ENCODE measurements at places on chromosomes 3 and 15.

DNA sequence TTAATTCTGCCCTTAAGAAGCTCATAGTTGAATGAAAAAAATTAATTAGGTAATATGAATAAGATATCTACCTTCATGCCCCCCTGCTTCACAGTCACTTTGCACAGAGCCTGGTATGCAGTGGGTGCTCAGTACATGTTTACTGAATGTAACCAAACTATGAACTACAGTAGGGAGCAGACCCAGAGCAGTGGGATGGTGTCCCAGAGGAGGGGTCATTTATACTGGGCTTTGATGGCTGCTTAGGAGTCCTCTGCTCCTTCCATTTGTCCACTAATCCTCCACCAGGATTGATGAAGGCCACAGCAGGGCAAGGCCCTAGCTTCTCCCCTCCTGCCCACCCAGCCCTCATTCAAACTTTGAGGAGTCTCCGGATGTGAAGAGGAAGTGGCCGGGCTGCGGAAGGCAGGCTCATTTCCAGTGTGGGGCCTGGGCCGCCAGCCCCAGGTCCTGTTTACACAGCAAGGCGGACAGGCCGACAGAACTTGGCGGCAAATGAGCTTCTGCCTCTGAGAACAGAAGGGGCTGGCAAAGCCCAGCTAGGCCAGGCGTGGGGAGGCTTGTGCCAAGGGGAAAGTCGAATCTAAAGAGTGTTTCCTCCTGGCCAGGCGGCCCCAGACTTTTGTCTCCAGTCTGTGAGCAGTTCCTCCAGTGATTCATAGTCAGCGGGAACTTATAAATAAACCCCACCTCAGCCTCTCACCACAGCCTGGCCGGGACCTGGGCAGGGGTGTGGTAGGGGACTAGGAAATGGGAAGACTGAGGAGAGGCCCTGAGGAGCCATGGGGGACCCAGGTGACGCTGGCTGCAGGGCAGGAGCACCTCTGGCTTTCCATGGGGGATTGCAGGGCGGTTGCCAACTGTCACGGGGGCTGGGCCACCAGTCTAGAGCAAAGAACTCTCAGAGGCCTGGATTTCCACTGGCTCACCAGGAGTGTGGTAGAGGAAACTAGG lies 51.6 kb upstream of the LCTL start:
- peak; percentile 56 for DNase-seq

DNA sequence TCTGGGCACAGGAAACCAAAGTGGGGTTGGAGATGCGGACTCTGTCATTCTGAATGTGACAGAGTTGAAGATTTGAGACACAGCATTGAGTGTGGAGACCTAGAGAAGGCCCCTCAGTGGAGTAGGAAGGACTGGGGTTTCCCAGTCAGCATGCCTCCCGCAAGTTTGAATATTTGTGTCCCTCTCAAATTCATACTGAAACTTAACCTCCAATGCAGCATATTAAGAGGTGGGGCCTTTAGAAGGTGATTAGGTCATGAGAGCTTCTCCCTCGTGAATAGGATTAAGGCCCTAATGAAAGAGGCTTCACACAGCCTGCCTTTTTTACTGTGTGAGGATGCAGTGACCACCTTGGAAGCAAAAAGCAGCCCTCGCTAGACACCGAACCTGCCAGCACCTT lies 8.0 kb downstream of the HDDC3 start:
- no peak for DNase-seq

DNA sequence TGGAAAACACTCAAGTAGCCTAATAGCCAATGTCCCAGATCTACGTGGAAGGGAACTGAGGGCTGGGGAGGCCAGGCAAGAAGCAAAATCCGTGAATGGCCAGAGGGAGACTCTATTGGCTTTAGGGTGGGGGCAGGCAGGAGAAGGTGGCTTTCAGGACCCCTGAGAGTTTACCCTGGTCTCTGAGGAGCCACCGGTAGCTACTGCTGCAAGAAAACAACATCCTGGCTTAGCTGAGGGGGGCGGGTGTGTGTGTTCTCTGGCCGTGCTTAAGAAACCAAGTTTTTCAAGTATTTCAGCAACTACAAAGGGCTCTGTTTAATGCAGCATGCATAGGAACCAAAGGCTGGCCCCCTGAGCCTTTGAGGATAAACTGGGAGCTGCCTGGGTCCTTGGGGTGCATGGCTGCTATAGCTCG lies 47.6 kb upstream of the TRPM1 start:
- no peak for DNase-seq

- no peak for DNase-seq
Measured at GRCh38 chr3:115930922-115931321, 307.6 kb downstream of the GAP43 start.

- DNase-seq: no peak
Measured at GRCh38 chr3:26967501-26967900, 344.9 kb downstream of the LRRC3B start.

- DNase-seq: no peak
Measured at GRCh38 chr15:88073391-88073691, 183.2 kb downstream of the NTRK3 start.

DNA sequence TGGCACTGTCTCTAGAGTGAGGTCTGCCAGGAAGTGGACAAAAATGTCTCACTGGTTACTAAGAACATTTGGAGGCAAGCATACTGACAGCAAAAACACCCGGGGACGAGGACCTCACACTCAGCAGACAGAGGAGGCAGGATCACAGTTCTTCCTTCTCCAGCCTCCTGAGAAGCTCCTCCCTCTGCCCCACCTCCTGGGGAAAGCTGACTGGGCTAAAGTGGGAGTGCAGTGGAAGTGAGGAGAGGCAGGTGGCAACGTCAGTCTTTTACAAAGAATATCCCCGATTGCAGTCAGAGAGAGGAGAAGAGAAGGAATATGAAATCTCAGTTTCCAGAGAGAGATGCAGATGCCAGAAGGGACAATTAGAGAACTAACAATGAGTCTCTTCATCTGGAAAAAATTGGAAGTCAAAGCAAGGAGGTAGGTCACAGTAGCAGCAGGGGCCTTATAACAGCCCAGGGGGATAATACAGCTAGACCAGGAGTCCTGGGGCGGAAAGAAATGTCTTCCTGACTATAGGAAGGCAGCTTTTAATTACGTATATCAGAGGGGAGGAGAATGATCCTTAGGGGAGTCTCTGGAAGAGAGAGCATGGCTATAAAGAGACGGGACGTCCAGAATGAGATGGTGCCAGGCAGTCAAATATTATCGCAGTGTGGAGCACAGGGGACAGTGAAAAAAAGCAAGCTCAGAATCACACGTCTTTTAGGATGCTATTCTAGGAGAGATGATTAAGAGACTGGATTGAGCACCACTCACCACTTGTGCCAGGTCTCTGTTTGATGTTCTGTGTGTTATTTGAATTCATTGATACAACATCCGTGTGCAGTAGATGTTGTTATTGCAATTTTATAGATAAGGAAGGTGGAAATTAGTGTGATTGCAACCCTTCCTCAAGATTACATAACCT lies 47.2 kb downstream of the LEO1 start:
- DNase-seq: no peak

DNA sequence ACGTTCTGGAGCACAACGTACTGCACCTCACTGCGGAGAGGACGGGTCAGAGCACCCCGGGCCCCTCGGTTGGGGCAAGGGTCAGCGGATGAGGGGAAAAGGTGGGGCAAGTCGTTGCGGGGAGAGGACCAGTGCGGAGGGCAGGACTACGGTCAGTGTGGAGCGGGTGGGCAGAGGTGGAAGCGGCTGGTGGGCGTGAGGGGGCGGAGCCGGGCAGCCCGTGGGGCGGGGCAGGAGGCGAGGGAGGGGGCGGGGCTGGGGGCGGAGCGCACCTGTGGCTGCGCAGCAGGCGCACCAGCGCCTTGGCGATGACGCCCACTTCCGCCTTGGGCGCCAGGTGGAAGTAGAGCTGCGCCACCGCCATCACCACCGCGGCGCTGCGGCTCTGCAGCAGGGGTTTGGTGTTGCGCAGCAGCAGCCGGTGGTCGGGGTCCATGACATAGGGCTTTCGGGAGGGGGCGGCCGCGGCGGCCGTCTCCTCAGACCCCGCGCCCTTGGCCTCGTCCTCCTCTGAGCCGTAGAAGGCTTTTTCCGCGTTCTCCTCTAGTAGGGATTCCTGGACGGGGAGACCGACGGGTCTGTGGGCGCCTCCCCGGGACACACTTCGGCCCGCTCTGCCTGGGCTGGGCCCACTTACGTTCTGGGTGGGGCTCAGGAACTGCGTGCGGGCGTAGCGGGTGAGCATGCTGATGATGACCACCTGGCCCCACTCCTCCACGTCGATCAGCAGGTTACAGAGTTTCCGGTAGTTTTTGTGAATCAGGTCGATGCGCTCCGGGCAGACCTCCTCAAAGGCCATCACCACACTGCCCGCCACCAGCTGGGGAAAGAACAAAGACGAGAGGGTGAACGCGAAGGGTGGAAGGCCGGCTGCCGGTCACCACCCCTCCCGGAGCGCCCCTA lies 29.2 kb downstream of the AP3B2 start:
- no peak for DNase-seq

DNA sequence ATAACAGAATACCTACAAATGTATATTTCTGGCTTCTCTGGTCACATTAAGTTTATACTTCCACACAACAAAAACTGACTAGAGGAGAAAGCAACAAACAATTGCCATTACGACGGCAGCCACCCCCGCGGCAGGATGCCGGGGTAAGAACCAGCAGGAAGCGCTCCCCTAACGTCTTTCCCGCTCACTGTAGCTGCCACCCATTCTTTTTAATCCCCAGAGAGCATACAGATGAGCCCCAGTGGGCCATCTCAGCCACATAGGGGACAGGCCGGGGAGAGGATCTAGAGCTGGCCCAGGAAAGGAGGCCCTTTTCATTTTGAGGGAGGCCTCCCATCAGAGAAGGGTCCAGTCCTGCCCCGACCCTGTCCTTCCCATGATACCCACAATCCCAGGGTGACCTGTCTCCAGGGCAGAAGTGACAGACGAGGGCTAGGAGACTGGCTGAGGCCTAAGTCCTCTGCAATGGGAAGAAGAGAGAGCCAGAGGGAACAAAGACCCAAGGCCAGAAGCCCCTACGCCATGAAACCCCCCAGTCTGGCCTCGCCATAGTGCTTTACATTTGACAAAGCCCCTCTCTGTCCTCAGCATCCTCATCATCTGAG lies 3.6 kb upstream of the CALML4 start:
- no peak for DNase-seq

- DNase-seq: peak; percentile 2
Measured at GRCh38 chr15:68114840-68115239, 60.7 kb downstream of the PIAS1 start.

- DNase-seq: no peak
Measured at GRCh38 chr3:58222161-58222724, 11.5 kb upstream of the DNASE1L3 start.

- DNase-seq: peak; percentile 65
Measured at GRCh38 chr3:46725621-46726314, 8.1 kb upstream of the PRSS50 start.
